ENCODE measurements at places on chromosomes 4 and X.

GRCh38 chr4:175106301-175106700 is 188.1 kb downstream of the ADAM29 start:
- no peak for DNase-seq

DNA sequence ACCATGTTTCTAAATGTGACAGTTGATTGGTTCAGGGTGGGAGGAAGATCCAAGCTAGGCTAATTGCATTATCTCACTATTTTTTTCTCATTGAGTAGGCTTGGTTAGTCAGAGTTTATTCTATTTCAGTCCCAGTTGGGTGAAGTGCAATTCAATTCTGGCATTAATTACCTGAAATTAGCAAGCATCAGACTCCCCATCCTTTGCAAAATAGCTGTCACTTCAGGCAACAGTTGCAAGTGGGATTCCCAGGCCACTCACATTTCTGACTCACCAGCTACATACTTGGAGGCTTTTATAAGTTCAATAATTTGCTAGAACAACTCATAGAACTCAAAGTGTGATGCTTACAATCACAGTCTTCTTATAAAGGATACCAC is 155.8 kb upstream of the HAND2 start:
- DNase-seq: no peak

- DNase-seq: no peak
These were observed 348.7 kb upstream of the GALNTL6 start for GRCh38 chr4:171464499-171464898.

DNA sequence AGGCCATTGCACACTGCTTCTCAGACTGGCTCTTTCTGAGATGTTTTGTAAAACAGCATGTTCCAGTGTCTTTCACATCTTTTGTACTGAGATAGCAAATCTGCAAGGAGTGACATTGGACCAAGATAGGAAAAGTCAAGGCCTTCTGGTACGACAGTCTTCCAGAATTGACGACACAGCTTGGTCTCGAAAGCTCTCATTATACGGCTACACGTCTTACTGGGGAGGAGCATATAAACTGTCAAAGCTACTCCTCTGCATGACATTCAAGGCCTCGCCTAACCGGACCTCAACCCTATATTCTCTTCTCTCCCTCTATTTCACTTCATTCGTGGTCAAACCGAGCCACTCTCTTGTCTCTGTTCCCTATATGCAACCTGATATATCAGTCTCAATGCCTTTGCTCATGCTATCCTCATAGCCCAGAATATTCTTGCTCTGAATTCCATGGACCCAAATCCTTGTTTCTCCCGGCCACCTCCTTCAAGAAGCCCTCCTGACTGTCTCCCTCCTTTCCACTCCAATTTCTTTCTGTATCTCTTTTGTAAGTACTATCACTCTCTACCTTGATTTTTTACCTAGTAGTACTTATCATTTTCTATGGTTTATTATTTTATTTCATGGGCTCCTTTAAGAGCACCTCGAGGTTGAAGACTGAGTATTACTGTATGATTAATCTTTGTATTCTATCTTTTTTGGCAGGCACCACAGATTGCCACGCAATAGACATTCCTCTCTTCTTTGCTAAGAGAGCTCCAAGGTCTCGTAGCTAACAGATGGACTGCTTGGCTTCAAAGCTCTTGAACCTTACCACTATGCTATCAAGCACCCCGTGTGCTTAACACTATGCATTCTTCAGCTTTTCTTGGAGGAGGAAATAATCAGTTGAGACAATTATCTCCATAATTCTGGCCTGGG is 35.1 kb downstream of the RBM47 start:
- DNase-seq: no peak

GRCh38 chrX:151384807-151385206 is 12.2 kb upstream of the VMA21 start:
- no peak for DNase-seq

DNA sequence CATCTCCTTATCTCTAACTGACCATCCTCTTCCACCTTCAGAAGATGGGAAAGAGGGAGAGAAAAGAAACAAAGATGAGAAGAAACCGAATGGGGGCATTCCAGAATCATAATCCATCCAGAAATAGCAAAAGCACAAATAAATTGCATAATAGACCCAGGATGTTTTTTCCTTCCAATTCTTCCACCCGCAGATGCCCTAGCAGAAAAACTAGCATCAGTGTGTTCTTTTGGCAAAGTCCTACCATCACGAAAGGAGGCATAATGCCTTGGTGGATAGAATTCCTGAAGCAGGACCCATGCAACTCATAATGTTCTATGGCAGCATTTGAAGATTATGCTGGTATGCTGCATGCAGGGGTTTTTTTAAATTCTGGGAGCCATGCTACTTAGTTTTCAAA is 279.2 kb downstream of the PPP3CA start:
- DNase-seq: no peak

DNA sequence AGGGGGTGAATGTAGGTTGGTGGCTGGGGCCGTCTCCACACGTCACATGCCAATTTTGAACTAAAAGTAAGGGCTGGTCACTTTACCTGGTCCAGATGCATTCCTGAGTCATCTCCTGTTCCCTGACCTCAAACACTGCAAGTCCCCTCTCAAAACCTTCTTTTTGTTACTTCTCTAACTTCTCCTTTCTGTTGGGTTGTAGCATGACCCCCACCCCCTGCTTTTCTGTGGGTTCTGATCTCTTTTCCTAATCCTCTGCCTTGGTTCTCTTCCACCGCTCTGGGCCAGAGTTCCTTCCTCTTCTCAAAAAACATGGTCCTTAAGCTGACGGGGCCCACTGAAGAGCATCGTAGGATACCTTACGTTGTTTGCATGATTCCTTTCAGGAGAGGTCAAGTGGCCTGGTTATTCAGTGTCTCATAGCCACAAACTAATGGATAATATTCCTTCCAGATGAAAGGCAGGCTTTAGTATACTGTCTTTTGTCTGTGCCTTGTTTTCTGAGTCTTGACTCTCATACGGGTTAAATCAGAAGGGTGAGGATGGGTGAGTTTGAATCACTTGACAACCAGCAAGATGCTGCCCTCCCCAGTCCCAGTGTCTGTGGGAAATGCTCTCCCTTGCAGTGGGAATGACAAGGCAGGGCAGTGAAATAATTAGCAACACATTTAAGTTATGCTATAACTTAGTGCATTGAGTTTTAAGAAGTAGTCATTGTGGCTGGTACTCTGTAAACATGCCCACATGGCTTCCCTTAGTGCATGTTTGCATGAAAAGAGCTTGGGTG is 15.1 kb downstream of the SMS start:
- no peak for DNase-seq

DNA sequence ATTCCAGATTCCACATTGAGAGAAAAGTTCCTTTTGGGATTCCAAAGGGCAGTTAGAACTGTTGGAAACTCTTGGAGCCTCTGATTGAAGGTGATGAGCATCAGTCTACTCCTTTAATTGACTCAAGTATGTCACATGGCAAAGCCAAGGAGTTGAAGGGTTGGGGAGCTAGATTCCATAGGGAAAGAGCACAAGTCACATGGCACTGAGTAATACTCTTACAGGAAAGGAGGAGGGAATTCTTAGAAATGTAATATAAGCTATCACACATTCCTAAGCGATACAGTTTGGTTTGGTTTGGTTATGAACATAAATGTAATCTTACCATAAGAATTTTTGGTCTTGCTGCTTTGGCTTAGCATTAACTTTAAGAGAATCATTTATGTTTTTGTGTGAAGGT is 15.7 kb downstream of the SPCS3 start:
- no peak for DNase-seq

- no peak for DNase-seq
These were observed 100.3 kb downstream of the SORBS2 start for GRCh38 chr4:185711726-185712125.

DNA sequence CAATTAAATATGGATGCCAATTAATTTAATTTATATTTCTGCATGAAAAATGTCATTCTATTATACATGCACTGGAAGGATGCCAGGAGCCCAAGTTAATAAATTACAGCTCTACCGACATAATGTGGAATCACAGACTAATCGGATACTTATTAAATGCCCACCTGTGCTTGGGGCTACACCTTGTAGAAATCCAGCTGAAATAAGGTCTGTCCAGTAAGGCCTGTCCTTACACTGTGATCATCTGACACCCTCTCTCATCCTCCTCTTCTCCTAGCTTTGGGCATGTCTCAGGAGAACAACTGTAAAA is 6.0 kb upstream of the SHISA3 start:
- DNase-seq: no peak

- no peak for DNase-seq
These were observed 73.3 kb downstream of the SOX3 start for GRCh38 chrX:140431521-140431920.

DNA sequence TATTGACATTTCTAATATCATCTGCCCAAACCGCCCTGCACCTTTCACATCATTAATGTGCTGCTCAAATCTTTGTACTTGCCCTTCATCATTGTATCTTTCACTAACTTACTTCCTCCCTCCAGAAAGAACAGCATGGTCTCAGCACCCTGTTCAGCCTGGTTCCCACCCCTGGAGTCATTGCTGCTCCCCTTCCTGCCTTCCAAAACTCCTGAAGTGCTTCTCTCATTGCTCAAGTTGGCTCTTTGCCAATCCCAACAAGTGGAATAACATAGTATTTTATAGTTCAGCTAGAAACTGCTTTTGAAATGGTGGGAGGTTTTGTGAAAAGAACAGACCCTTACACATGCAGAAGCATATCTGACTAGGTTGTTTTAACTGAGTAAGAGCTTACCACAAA is 14.0 kb upstream of the TTC29 start:
- DNase-seq: no peak

- DNase-seq: no peak
These were observed 144.8 kb downstream of the TLL1 start for GRCh38 chr4:166017804-166018203.

DNA sequence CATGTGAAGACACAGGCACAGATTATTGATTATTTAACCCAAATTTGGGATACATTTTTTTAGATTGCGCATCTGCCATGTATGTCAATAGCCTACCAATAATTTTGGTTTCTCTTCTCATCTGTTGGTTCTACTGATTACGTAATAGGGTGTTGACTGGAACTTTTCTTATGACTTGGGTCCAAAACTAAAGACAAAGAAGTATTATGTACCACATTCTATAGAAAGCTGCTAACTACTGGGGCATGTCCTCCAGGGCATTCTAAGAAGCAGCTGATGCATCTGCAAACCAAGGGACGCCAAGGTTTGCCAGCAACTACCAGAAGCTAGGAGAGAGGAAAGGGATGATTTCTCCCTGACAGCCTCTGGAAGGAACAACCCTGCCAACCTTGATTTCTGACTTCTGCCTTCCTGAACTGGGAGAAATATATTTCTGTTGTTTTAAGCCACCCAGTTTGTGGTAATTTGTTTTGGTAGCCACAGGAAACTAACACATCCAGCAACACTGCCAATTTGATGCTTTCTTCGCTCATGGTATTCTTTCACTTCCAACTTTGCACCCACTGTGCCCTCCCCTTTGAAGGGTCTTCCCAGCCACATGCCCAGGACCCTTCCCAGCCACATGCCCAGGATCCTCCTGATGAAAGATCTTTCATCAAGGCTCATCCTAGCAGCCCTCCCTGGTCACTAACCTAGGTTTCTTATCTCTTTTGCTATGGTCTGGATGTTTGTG is 15.9 kb upstream of the TLR1 start:
- DNase-seq: no peak

- no peak for DNase-seq
These were observed 186.1 kb downstream of the TMA16 start for GRCh38 chr4:163680386-163681098.

DNA sequence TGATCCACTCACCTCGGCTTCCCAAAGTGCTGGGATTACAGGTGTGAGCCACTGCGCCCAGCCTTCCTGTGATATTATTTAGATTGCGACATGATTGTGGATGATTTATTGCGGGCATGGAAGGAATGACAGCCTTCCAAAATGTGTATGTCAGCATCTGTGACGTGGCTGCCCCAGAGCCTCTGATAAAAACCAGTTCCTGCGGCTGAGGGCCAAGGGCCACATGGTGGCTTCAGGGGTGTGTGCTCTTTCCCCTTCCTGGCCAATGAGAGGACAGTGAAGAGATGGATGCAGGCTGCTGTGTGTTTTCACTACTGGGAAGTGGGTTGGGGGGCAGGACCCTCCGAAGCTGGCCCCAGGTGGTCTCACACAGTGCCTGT is 57.4 kb upstream of the HGFAC start:
- DNase-seq: no peak

DNA sequence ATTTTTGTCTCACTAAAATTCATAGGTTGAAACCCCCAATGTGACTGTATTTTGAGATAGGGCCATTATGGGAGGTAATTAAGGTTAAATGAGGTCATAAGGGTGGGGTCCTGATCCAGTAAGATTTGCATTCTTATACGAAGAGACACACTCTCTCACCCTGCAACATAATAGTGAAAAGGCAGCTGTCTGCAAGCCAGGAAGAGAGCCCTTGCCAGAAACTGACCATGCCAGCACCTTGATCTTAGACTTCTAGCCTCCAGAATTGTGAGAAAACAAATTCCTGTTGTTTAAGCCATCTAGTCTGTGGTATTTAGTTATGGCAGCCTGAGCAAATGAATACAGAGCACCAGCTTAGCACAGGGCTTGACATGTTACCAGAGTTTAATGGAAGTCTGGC is 17.5 kb upstream of the IGSF1 start:
- DNase-seq: no peak
